ENCODE measurements at places on chromosomes 12 and 14.

GRCh38 chr12:112978163-112979040, at the start of gene OAS2:
Gene OAS2, plus strand, starts transcription at chr12:112978519. Its CDS starts 90 bp downstream, at chr12:112978609.
- DNase-seq, result peak; percentile 77

GRCh38 chr12:94689002-94689645, 38.8 kb upstream of the TMCC3 start:
- peak; percentile 81 for DNase-seq

DNA sequence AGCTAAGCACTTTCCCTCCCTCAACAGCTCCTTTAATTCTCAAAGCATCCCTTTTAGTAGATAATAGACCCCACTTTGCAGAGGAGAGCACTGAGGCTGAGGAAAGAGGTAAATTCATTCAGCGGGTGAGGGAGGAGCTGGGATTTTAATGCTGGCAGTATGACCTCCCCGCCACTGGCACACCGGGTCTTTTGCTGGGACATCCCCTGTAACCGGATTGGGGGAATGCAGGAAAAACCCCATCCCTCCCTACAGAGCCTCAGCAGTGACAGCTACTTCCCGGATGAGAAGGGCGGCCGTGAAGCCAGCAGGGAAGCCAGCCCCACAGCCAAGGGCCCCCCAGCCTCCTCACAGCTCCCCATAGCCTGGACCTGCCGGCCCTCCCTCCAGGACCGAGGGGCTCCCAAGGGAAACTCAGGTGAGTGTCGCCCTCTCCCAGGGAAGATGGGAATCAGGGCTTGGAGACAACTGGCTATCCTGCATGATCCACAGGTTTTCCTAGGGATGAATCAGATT, 12.1 kb downstream of the ZBTB39 start:
- DNase-seq, result no peak

DNA sequence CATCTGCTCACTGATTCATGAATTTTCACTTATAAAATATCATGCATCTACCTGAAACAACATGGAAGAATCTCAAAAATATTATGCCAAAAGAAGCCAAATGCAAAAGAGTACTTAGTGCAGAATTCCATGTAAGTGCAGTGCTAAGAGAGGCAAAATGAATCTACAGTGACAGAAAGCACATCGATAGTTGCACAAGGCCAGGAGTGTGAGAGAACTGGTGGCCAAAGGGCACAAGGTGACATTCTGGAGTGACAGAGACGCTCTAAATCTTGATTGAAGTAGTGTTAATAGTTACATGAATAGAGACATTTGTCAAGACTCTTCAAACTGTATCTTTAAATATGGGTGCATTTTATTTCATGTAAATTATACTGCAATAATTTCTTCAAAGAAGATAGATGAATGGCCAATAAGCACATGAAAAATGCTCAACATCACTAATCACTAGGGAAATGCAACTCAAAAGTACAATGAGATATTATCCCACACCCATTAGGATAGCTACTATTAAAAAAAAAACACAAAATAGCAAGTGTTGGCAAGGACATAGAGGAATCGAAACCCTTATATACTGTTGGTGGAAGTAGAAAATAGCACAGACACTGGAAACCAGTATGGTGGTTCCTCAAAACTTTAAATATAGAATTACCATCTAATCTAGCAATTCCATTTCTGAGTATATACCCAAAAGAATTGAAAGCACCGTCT, 71.7 kb upstream of the KICS2 start:
- no peak for DNase-seq

- DNase-seq, result no peak
These were observed 47.7 kb upstream of the HECTD1 start for GRCh38 chr14:31255286-31255685.

DNA sequence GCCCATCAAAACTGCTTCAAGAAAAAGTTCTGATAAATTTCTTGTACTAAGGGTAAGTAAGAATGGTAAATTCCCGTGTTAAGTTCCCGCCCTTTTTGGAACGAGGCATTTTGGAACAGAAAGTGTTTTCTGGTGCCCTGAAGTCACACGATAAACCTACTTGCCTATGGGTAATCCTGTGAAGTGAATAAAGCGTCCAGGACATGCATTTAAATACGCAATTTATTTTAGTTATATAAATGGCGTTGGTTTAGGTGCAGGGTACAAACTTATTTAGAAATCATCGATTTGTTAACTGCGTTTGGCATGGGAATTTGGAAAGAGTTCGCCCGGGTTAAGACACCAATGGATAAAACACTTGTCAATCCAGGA, 715 bp upstream of the RAP1B start:
- DNase-seq, result no peak

DNA sequence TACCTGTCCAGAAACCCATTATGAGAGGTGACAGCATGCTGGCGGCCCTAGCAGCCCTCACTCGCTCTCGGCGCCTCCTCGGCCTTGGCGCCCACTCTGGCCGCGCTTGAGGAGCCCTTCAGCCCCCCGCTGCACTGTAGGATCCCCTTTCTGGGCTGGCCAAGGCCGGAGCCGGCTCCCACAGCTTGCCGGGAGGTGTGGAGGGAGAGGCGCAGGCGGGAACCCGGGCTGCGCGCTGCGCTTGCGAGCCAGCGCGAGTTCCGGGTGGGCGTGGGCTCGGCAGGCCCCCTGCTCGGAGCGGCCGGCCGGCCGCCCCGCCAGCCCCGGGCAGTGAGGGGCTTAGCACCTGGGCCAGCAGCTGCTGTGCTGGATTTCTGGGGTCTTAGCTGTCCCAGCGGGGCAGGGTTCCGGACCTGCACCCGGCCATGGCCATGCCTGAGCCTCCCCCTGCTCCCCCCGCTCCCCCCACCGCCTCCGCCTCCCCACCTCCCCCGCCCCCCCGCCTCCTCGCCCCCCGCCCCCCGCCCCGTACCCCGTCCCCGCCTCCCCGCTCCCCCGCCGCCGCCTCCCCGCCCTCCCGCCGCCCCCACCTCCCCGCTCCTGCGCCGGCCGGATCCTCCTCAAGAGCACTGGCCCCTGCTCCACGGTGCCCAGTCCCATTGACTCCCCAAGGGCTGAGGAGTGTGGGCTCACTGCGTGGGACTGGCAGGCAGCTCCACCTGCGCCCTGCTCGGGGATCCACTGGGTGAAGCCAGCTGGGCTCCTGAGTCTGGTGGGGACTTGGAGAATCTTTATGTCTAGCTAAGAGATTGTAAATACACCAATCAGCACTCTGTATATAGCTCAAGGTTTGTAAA, 163.1 kb downstream of the KLHL28 start:
- DNase-seq, result no peak

DNA sequence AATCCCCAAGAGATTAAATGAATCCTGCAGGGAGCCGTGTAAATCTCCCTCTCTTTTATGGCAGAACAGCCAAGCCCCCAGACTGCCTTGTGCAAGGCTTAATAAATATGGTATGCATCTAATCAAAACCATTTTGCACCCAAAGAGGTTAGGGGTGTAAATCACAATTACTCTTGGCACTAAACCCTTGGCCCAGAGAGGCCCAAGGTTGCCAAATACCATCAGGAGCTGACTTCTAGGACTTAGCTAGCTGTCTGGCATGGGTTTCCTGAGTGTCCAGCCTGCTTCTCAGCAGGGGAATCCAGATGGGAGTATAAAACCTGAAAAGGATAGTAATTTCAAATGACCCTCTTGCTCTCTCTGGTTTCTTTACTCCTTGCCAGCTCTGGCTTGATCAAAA, 610.4 kb downstream of the MED13L start:
- DNase-seq, result no peak

GRCh38 chr12:82873951-82874350, 187.2 kb downstream of the TMTC2 start:
- no peak for DNase-seq

GRCh38 chr12:58731096-58731495, 189.2 kb downstream of the LRIG3 start:
- DNase-seq, result no peak

DNA sequence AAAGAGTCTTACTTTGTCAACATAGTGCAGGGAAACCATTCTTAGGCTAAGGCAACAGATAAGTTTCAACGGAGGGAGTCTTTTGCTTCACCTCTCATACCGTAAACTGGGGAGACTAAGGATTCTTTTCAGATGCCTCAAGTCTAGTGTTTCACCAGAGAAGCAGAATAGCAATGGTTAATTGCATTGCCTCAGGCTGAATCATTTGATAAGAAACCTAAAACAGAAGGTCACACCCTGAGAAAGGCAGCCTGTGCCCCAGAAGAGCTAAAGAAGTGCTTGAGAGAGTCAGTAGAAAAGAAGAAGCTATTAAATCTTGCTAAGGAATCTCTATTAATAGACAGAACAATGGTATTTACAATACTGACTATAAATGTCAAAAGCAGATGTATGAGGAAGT, 21.8 kb upstream of the ATXN7L3B start:
- no peak for DNase-seq

Measured in NB4 (cell line).